ENCODE measurements at places on chromosomes 2 and 18.

DNA sequence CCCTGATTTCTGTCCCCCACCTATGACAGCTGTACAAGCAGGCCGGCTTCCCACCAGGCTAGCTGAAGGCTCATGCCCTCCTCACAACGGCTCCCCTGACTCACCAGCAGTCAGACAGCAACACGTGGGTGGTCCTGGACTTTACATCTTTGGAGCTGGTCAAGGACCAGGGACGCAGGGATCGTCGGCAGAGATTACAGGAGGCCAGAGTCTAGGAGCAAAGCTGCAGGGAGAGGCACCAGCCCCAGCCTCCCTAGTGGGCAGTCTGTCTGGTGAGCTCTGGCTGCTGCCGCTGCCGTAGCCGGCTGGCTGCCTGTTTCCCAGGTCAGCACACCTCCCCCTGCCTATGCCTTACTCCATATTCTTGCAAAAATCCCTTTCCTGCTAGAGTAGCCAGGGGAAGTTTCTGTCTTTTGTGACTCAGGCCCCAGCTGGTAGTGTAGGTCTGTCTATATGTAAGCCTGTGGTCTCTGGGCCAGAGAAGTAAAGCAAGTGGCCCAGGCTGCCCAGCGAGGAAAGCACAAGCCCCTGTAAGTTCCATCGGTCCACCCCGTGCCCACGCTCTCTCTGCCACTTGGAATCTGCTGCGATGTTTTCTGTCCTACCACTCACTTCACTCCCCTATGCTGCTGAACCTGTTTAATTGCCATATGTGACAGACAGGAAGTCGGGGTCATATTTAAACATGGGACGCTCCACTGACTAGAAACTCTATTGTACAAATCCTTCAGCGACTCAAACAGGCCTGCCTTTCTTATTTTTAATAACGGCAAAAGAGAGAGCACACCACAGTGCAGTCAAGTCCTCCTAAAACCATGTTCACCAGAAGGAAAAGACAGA lies 2.4 kb upstream of the ARHGEF4 start:
- peak; percentile 46 for DNase-seq

GRCh38 chr18:22277758-22278157 lies 108.4 kb downstream of the GATA6 start:
- DNase-seq: no peak

GRCh38 chr2:10837298-10838266 lies 25.0 kb upstream of the PDIA6 start:
- DNase-seq: no peak

GRCh38 chr18:57803103-57803969 lies at the start of gene ATP8B1:
Gene ATP8B1, minus strand, starts transcription at chr18:57803315. Its CDS starts 71,508 bp downstream, at chr18:57731807.
- peak; percentile 98 for DNase-seq

DNA sequence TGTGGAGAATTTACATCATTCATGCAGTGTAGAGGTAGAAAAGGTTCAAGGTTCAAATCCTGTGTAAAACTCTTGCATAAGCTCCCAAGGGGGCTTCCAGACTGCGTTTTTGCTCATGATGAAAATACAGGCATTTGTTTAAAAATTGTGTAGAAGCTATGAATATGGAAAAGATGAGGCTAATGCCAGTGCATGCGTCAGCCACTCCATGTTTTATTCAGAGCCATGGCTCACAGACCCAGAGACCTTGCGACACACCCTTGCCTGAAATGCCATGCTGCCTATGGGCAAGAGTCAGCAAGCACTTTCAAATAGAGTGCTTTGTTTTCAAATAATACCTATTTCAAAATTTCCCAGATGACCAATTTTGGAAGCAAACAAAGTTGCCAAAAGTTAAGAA lies 262.3 kb downstream of the TRIB2 start:
- DNase-seq: no peak

GRCh38 chr18:9708057-9708433 lies at the start of gene RAB31:
Gene RAB31, plus strand, starts transcription at chr18:9708301. Its CDS starts 105 bp downstream, at chr18:9708406.
- DNase-seq: peak; percentile 92

GRCh38 chr18:49677762-49678413 lies 116.0 kb downstream of the LIPG start:
- DNase-seq: no peak

Data from upper lobe of right lung (tissue), 1 donor.